ENCODE measurements at places on chromosomes 11 and 22. TPM values are rescaled to one million over a fixed set of nuclear protein-coding genes. Genes with fewer than 3 reads are reported as not detected.

DNA sequence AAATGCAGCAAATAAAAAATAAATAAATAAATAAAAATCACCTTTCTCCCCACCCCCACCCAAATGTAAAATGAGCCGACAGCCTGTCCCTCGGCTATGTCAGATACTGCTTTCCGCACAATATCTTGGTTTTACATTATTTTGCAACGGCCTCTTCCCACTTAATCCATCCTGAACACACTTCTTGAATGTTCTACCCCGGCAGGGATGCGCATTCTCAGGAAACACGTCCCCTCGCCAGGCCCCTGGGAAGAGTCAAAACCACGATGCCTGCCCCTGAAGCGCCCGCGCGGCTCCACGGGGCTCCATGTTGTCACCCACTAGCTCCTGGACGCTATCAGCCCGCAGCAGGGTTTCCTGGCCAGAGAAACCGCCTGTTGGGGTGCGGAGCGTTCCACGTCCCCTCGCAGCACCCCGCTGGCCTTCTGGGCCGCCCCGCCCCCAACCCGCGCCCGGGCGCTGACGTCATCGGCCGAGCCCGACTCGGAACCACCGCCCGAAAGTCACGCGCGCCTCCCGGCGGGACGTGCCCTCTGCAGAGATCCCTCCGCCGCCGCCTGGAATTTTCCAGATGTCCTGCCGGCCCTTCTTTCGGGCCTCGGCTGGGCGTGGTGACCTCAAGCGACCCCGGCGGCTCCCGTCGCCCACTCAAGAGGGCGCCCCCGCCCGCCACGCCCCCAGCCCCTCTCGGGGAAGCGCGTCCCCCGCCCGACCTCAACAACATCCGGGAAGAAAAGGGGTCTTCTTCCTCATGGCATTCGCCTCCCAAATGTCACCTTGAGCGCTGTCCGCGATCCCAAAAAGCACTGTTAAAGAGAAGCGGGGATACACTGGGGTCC lies 585 bp upstream of the NEAT1 start:
- DNase-seq, result peak; percentile 98

DNA sequence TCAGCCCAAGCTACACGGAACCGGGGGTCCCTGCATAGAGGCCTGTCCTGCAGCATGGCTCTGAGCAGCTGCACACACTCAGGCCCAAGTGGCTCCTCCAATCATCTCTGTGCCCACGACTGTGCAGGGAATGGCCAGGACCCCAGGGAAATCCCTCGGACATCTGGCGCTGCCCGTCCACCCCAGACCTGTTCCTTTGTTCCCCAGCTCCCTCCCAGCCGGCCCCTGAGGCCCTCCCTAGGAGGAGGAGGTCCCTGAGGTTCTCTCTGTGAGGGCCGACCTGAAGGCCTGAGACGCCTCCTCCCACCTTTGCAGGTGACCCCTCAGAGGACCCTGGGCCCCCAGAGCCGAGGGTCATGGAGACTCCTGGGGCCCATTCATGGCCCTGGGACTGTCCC lies 1.1 kb downstream of the MLC1 start:
- DNase-seq, result no peak

DNA sequence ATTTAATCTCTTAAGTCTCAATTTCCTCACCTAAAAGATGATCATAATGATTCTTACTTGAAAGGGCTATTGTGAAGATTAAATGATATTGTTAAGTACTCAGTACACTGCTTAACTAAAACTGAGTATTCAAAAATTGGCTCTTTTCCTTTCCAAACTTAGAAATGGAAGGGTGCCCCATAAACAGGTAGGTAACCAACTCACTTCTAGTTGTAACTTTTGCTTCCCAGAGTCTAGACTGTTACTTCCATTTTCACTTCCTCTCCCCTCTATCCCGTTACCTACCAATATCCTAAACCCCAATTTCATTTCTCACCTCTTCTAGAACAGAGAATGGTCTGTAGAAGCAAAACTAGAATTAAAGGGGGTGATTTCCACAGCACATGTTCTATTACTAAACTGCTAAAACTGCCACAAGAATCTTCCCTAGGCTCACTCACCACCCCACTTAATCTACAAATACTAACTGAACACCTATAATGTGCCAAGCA lies 50.0 kb downstream of the RRAS2 start:
- DNase-seq, result no peak

GRCh38 chr11:83157594-83158356 lies 844 bp downstream of the PCF11 start:
- peak; percentile 81 for DNase-seq

- DNase-seq, result no peak
These were observed 583 bp upstream of the RRAS2 start for GRCh38 chr11:14359501-14360031.

- DNase-seq, result no peak
These were observed 226.0 kb upstream of the C11orf87 start for GRCh38 chr11:109196016-109196415.

The OR8K3 gene
- not detected for total RNA-seq

The RASD2 gene
- 0.89 TPM for total RNA-seq

The OR10D3 gene
- not detected for total RNA-seq

The H19 gene
- total RNA-seq, result 35.3 TPM

The OSBPL5 gene
- total RNA-seq, result 54.1 TPM

All from suprapubic skin (tissue), 4 donors.